ENCODE measurements at places on chromosomes 6 and 20.

- no peak for DNase-seq
Measured at GRCh38 chr6:5811997-5812396, 194.7 kb downstream of the NRN1 start.

DNA sequence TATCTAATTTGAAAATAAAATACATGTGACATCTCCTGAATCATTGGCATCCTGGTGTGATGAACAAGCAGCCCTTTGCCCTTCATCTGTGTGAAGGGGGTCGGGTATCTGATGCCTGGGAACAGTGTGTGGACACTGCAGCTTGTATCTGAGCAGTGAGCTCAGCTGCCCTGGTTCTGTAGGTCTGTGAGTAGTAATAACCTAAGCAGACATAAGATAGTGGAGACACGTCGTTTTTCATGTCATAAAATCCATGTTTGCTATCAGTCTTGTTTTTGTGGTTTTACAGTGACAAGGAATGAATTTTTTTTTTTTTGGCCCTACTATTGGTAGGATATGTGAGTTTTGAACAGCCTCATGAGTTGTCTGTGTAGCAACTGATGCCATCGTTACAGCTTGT is 133.0 kb downstream of the JARID2 start:
- DNase-seq, result no peak

GRCh38 chr6:72324591-72324990 is 297.3 kb upstream of the KCNQ5 start:
- DNase-seq, result no peak

- DNase-seq, result peak; percentile 87
Measured at GRCh38 chr6:30325873-30326525, 728 bp upstream of the TRIM39 start.

- peak; percentile 70 for DNase-seq
Measured at GRCh38 chr20:49747707-49748524, 34.2 kb upstream of the B4GALT5 start.

DNA sequence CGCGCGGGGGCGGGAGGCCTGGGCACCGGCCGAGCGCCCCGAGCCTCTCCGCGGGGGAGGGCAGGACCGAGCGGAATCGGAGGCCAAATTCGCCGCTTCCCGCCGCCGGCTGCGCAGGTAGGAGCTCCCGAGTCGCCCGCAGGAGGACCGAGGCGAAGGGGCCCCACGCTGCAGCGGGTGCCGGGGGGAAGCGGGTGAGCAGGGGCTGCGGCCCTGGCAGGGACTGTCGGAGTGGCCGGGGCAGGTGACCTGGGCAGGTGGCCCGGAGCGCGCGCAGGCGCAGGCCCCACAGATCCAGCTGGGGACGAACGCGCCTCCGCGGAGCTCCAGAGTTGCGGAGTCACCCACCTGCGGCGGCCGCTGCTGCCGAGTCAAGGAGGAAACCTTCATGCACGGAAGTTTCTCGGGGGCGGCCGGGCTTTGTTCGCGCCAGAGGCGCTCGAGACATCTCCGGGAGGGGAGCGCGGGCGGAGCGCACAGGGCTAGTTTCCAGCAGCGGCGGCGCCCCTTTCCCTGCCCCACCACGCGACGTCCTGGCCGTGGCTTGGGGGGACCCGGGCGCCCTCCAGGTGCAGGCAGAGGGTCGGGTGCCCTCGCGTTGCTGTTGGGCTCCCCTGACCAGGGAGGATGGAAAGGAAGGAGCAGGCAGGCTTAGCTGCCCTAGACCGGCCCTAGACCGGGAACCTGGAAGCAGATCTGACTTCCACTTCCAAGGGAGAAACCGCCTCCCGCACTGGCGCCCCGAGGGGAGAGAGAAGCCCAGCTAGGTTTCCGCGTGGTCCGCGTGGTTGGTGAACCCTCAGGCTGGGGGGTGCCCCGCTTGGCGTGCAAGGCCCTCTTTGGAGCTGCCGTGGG is 590 bp downstream of the SLCO4A1 start:
- peak; percentile 54 for DNase-seq

GRCh38 chr20:5508044-5508443 is 191.3 kb upstream of the PROKR2 start:
- DNase-seq, result no peak

DNA sequence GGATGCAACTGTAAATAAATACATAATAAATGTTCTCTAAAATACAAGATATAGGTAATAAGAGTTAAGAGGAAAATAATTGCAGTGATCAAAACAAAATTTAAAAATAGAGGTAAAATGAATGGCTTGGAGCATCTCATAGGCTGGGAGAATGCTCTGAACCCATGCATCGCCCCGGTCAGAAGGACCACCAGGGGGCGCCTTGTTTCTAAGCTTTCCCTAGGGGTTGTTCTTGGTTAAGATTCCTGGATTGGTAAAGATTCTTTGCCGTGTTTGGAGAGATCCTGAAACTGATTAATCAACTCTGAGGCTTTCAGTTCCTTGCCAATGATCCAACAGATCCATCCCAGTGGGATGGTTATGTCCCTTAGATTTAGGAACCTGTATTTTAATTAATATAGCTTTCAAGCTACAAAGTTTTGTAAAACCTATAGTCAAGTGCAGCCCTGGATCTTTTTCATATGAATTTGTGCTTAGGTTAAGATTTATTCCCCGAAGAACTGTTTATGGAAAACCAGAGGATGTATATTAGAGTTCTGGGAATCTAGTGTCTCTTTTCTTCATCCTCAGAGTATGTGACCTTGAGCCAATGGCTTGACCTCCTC is 45.3 kb upstream of the PRELID3B start:
- peak; percentile 55 for DNase-seq

DNA sequence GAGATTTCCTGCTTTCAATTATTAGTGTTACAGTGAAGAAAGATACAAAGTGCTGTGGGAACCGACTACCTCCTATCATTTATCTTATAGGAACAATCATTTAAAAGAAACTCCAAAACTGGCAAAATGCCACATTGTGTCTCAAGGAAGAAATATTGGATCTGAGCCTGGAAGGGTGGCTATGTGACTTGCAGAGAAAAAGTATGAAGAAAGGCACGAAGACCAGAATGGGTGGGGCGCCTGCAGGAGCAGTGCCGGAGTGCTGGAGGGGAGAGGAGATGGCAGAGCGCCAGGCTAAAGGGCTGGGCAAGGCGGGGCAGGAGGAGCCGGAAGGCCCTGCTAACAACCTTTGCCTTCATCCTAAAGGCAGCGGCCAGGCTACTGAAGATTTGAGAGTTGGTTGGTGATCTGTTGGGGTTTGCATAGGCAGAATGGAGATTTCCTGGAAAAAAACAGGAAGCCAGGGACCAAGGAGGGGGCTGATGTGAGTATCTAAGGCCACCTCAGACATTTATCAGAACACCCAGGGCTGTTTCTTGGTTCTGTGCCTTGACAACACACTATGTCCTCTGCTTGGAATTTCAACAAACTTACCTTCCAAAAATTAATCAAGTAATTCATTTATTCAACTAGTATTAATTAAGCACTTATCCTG is 125.6 kb downstream of the MAFB start:
- DNase-seq, result peak; percentile 36
